ENCODE measurements at places on chromosomes 13 and 19. TPM values are rescaled to one million over a fixed set of nuclear protein-coding genes. Genes with fewer than 3 reads are reported as not detected.

DNA sequence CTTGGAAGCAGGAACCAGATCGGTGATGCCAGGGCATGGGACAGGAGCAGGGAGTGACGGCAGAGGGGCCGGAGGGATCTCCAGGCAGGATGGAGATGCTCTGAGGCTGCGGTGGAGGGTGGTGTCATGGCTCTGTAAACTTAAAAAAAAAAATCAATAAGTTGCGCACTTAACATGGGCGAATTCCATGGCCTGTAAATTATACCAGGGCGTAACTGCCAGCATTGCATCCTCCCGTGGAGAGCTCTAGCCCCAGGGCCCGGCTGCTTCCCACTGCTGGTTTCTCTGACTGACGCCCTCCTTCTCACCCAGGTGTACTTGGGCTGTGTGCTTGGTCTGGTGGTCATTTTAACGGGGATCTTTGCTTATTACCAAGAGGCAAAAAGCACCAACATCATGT, 8.7 kb downstream of the ATP12A start:
- no peak for DNase-seq

DNA sequence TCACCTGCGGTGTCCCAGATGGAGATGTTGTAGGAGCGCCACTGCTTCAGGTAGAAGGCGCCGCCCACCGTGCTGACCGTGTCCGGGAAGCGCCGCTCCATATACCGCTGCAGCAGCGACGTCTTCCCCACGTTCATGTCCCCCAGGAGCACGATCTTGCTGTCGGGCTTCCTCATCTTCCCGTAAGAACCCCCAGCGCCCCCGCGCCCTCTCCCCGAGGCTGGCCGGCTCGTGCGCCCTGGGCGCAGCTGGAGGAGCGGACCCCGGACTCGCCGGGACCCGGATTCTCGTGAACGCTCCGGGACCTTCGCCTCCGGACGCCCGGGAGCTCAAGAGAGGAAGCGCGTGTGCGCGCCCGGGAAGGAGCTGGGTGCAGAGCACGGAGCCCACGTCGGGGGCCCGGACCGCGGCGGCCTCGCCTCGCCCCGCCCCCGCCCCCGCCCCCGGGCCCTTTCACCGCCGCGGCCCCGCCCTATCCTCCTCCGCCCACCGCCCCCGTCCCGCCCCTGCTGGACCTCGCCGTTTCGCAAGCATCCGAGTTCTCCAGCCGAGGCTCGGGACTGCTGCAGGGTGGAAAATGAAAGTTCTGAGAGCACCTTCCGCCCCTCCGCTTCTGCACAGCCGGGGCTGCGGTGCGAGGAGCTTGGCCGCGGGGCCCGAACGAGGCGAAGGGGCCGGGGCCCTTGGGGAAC, at the start of gene RAB20:
Gene RAB20 (minus strand): TSS at position 379 of the 692 bp plus-strand sequence. CDS start 203 bp downstream, at position 176.
- peak; percentile 39 for DNase-seq

- DNase-seq: no peak
Observed at GRCh38 chr13:60286707-60287106, 110.3 kb upstream of the TDRD3 start.

TGFBR3L gene
- 1.4 TPM for total RNA-seq

DNA sequence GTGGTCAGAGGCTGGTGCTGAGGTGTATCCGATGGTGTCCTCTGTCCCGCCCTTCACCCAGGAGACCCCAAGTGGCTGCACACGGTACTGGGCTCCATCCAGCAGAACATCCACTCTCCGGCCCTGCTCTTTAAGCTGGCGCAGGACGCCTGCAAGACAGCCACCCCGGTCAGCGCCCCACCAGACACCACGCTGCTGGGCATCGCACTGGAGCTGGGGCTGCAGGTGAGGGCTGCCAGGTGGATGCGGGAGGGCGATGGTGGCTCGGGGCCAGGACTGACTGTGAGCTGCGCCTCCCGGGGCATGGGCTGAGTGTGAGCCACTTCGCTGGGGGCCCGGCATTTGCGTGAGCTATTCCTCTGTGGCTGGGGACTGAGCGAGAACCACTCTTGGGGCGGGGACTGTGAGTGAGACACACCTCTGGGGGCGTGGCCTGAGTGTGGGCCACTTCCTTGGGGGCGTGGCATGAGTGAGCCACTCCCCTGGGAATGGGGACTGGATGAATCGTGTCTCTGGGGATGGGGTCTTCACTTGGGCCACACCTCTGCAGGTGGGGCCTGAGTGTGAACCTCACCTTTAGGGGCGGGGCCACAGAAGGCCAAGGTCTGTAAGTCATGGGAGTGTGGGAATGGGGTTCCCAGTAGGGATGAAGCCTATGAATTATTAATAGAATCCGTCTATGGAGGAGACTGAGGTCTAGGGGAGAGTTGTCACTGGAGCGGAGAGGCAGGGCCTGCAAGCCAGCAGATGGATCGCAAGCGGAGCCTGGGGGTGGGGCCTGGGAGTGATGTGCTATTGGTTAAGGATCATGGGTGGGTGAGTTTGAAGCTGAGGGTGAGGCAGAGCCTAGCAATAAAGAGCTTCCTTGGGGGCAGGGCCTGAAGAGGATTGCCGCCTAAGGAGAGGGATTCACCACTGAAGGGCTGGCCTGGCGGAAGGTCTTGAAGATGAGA, 30.5 kb downstream of the ZSWIM4 start:
- DNase-seq: no peak

DNA sequence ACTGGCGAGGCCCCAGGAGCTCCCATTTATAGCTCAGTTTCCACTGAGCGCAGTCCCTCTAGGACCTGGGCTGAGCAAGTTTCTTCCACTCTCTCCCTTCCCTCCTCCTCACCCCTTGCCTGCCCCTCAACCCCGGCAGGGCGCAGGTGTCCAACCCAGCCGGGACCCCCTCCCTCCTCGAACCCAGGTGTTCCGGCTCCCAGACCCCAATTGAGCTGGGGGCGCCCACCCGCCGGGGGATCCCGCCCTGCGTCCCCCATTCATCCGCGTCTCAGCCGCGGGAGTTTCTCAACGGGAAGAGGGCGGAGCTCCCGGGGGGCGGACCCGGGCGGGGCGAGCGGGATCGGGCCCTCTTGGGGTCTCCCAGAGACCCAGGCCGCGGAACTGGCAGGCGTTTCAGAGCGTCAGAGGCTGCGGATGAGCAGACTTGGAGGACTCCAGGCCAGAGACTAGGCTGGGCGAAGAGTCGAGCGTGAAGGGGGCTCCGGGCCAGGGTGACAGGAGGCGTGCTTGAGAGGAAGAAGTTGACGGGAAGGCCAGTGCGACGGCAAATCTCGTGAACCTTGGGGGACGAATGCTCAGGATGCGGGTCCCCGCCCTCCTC, at the start of gene KIRREL2:
Gene KIRREL2 (plus strand): TSS at position 366 of the 604 bp plus-strand sequence. CDS start 209 bp downstream, at position 575.
- DNase-seq: no peak

DNA sequence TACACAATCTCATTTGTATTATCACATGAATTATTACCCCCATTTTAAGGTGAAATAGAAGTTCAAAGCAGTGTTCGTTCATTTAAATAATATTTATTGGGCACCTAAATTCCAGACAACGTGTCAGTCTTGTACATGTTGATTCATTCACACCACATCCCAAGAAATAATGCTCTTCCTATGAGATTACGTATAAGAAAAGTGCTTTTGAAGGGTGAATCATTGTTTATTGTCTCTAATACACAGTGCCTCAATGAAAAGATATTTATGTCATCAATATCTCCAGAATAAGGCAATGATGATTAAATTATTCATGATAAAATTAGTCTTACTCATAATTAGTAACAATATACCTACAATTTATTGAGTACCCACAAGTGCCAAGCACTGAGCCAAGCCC, 35.6 kb downstream of the CLDN10 start:
- no peak for DNase-seq

- no peak for DNase-seq
Observed at GRCh38 chr19:42081584-42082203, 5.7 kb downstream of the ZNF574 start.

DNA sequence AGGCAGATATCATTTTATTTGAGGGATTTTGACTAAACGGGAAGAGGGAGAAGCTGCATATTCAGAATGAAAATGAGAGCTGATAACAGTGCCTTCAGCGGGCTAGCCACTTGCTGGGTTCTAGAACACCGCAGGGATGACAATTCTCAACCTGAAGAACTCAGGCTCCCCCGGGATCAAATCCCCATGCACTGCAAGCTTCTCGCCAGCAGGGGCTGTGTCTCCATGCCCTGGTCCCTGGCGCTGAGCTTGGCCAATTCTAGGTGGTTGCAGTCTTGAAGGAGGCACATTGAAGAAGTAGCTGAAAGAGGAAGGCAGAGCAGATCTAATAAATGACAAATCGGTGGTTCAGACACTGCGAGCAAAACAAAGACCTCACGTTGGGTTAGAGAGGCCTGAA, 128.7 kb downstream of the UQCRFS1 start:
- no peak for DNase-seq

ATP1A3 gene
- total RNA-seq: 2.2 TPM

DNA sequence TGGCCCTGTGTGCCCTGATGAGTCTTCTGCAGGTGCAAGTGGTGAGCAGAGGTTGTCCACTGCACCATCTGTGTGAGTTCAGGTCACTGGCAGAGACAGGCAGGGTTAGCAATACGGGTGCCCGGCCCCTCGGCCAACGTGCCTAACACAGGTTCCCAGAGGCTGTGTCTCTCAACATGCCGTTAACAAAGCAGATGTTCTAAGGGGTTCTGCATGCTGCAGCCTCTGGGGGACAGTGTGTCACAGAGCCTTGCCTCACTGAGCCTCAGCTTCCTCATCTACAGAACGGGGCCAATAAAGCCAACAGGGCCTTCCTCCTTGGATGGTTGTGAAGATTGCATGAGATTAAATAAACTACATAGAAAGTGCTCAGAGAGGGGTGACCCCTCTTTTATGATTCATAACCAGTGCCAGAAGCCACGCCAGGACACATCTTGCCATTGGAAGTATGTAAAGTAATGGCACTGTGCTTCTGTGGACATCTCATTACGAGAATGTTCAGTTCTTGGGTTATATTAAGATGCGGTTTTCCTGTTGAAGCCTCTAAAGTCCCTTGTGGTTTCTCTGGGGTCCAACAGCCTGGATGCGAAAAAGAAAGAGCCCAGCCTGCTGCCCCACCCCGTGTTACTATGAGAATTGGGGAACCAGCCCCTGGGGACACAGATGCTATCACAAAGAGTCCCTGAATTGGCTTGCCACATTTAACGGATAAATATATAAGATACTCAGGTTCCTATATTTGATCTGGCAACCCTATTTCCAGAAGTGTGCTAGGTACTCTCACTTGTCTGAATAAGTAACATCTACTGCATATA, 11.2 kb upstream of the ARHGEF18 start:
- DNase-seq: no peak

MCEMP1 gene
- 0.68 TPM for total RNA-seq

DNA sequence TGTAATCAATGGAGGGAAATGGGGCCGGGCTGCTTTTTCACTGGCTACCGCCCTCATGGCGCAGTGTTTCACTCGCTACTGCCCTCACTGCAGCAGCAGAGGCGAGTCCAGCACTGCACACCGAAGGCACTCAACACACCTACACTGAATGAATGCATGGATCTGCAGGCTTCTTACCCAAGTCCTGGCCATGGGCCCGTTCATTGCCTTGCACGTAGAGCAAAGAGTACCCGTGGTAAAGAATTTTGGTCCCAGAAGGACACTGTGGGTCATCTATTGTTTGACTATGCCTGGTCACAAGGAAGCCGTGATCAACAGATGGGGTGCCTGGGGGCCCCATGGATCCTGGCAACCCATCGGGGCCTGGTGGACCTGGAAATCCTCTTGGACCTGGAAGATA, 144.9 kb downstream of the COL4A1 start:
- DNase-seq: no peak

KLHL1 gene
- not detected for total RNA-seq

NOVA2 gene
- total RNA-seq: not detected

DNA sequence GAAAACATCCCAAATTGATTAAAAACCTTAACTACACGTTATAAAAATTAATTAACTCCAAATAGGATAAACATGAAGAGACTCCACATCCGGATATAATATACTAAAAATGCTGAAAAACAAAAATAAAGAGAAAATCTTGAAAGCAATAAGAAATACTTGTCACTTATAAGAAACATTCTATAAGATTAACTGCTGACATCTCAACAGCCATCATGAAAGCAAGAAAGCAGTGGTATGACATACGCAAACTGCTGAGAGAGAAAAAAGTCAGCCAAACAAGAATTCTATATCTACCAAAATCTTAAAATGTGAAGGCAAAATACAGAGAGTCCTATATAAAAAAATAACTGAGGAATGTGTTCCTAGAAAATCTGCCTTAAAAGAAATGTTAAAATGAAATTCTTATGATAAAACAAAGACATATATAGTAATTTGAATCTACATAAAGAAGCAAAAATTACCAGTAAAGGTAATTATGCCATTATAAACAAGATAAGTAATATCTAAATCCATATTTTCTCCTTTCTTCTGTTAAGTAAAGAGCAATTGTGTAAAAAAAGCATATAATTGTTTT, 1851.1 kb downstream of the PCDH9 start:
- no peak for DNase-seq

DNA sequence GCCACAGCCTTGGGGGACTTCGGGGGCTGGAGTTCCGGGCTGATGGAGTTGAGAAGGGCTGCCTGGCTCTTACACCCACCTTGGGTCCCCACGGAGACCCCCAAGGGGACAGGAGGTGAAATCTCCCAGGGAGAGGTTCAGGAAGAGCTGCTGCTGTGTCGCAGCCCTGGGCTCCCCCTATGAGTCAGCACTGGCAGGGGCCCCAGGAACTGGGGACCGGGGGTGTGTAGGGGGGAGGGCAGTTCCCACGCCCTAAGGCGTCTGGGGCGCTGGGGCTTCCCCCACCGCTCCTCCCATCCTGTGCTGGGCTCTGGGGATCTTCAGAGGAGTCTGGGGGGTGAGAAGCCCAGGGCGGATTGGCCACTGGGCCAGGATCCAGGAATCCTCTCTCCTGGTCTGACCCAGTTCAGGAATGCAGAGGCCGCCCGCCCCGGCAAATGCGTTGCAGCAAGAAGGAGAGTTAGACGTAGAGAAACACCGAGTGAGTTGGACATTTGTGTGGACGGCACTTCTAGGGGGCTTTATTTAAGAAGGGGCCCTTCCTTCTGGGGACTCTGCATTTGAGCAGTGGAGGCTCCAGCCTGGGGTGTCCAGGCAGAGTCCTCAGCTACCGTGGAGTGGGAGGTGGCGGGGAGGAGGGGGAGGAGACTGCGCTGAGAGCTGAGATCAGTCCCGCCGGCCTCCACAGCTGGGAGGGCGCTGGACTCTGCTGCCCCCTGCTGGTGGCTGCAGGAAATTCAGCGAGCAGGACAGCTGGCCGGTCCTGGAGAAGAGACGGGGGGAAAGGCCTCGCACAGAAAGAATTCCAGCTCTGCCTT, 15.0 kb upstream of the NANOS3 start:
- peak; percentile 91 for DNase-seq

DNA sequence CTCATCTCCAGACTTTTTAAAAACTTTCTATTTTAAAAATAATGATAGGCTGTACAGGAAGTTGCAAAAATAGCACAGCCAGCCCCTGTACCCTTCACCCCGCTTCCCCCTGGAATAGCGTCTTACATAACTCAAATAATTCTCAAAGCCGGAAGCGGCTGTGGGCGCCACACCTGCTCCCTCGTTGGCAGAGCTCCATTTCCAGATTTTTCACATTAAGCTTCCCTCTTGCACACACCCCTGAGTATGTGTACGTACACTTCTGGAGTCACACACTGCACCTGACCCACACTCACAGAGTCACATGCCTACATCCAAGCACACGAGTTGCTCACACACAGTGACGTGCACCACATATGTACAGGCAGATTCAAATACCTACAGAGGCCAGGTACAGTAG, 24.9 kb upstream of the DPP9 start:
- no peak for DNase-seq

- no peak for DNase-seq
Observed at GRCh38 chr13:32191452-32191998, 123.6 kb downstream of the ZAR1L start.

CGB7 gene
- total RNA-seq: not detected

AP2S1 gene
- 37.0 TPM for total RNA-seq

- DNase-seq: no peak
Observed at GRCh38 chr13:103213152-103213551, 146.9 kb upstream of the SLC10A2 start.

GRCh38 chr13:113837560-113838355, 26.1 kb downstream of the GAS6 start:
- DNase-seq: no peak
